SK-N-SH (cell line): ENCODE measurements at places on chromosomes 4 and X. TPM values are rescaled to one million over a fixed set of nuclear protein-coding genes. Genes with fewer than 3 reads are reported as not detected.

Gene PABPC5
- 0.31 and 0.55 TPM in 2 replicates for polyA plus RNA-seq

GRCh38 chr4:145289403-145290076 is 109.2 kb upstream of the OTUD4 start:
- H3K36me3 ChIP-seq = no peaks in the 10 kb centered on the region
- no peak overlapping the region for H3K4me3 ChIP-seq

Gene MND1
- 1.3 and 2.4 TPM in 2 replicates for polyA plus RNA-seq

Gene CC2D2A
- 17.8 and 23.4 TPM in 2 replicates for polyA plus RNA-seq

GRCh38 chr4:89099034-89099433 is 12.3 kb upstream of the TIGD2 start:
- no peaks in the 10 kb centered on the region for H3K4me1 ChIP-seq
- H3K4me3 ChIP-seq = no peak overlapping the region
- DNase-seq = no peak
